ENCODE measurements at places on chromosomes 2 and 18.

GRCh38 chr2:236866542-236867340 lies 218.9 kb upstream of the COPS8 start:
- DNase-seq, result peak; percentile 38

- DNase-seq, result no peak
Observed at GRCh38 chr2:219016721-219017120, 23.5 kb upstream of the CRYBA2 start.

DNA sequence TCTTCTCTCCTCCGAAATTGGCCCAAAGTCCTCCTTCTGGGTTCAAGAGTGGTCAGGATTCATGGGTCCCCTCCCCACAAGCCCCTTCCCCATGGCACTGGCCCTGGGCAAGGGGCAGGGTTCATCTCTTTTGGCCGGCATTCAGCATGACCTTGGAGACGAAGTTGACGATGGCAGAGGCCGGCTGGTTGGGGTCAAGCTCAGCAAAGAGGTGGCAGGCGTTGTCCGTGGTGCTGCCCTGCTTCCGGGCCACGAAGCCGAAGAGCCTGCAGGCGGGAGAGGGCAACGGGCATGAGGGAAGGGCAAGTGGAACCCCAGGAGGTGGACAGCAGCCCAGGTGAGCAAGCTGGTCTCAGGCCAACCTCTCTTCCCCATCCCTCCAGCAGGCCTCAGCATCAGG lies 198.5 kb downstream of the TNS1 start:
- no peak for DNase-seq

GRCh38 chr2:56464613-56465012 lies 280.8 kb downstream of the CCDC85A start:
- no peak for DNase-seq

DNA sequence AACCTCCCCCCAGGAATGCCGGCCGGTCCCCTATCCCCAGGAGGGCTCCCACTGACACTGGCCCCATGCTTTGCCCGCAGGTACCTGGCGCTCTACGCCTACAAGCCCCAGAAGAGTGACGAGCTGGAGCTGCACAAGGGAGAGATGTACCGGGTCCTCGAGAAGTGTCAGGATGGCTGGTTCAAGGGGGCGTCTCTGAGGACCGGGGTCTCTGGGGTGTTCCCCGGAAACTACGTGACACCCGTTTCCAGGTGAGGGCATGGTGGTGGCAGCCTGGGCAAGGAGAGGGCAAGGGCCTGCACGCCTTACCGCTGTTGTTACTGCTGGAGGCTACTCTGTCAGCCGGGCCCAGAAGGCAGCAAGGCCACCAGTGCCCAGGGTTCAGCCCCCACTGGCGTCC lies 181.3 kb downstream of the SEPTIN10 start:
- DNase-seq, result no peak

All from Ammon's horn (tissue), 1 donor.